Activated CD8-positive, alpha-beta memory T cell treated with anti-CD3 and anti-CD28 coated beads for 1 hour (primary cell): ENCODE measurements at places on chromosomes 7 and 10.
A peak's percentile ranks its signal among the peaks of the same experiment; 100 is the strongest.

DNA sequence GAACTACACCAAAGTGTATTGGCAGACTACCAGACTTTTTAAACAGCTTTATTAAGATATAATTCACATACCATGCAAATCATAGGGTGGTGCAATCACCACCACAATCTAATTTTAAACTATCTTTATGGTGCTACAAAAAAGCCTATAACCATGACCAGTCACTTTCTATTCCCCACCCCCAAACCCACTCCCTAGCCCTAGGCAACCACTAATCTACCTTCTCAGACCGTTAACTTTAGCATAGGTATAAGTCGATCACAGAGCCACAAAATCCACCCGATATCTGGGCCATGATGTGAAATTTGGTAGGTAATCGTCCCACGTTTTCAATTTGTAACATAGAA is 536 bp upstream of the POM121 start:
- DNase-seq, result no peak

- no peak for DNase-seq
Measured at GRCh38 chr7:108372618-108373017, 83.6 kb downstream of the NRCAM start.

DNA sequence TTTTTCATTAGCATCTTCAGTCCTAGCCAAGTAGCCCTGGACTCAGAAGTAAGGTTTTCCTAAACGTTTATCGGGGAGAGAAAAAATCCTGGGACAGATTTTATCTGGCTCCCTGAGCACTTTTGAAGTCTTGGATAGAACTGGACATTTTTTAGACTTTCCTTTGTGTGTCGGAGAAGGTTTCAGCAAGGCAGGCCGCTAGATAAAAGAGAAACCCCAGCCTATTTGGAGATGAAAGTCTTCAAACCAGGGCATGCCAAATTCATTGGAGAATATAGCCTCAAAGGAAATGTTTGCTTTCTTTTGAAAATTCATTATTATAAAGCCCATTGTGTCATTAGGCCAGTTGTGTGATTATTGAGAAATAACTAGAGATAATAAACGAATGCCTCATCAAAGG is 228.1 kb downstream of the BAMBI start:
- no peak for DNase-seq

DNA sequence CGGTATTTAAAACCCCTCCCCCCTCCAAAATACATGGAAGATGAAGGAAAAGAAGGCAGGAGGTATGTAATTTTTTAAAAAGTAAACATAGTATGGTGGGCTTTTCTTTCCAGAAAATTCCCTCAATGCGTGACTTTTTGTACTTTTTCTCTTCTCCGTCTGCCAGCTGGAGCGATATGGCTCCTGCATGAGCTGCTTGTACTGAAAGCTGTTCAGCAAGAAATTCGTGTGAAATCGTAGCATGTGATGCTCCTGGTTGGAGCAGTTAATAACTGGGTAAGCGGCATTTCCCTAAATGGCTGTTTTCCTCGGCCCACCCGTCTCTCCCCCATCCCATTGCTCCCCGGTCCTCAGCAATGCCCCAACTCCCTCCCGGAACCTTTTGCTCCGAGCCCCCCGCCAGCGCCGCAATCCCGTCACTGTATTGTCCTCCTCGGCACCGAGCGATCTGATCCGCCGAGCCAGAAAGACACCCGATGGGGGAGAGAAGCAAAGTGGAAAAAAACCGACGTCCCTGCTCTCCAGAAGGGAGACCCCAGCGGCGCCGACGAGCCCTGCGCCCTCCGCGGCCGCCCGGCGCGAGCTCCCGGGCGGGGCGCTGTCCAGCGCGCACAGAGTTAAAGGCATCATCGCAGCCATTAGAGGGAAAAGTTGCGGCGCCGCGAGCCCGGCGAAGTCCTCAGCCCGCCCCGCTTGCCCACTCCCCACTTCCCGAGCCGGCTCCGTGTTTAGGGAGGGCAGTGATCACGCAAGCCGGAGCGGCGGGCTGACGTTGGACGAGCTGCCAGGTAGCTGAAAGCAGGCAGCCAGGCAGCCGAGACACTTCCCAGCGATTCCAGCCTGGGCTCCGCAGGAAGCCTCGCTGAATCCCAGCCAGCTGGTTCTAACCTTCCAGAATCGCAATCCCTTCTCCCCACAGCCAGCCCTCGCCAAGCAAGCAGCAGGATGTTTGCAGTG is at the start of gene VSTM2A:
Gene VSTM2A, plus strand, starts transcription at position 707 of the 957 bp plus-strand sequence. CDS start 356 bp downstream, outside the sequence.
- no peak for DNase-seq

- DNase-seq, result no peak
Measured at GRCh38 chr10:86048571-86048970, 318.0 kb downstream of the GRID1 start.

DNA sequence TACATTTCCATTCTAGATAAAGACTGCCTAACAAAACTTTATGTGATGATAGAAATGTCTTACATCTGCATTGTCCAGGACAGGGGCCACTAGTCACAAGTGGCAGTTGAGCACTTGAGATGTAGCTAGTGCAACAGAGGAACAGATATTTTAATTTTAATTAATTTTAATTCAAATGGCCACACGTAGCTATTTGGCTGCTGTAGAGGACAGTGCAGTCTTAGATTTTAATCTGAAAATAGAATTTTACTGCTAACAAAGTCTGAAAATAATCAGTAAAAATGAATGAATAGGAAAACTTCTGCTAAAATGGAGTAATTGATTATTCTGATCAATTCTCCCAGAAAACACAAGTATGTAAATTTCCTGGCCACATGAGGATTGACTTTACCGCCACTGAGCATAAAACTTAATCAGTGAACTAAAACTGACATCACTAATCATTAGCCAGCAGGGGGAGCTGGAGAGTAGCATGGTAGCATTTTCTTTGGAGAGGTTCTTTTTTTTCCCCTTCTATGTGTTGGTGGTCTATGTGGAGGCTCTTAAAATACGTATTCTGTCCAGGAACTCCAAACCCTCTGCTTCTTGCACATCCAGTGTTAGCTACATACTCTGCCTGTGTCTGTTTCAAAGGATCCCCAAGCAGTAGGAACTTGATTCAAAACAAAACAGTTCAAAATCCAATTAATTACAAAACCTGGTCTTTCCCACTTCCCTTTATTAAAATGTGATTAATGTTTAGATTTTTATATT is 52.1 kb downstream of the TSPAN12 start:
- no peak for DNase-seq

- no peak for DNase-seq
Measured at GRCh38 chr7:121084748-121085336, 96.3 kb downstream of the CPED1 start.

DNA sequence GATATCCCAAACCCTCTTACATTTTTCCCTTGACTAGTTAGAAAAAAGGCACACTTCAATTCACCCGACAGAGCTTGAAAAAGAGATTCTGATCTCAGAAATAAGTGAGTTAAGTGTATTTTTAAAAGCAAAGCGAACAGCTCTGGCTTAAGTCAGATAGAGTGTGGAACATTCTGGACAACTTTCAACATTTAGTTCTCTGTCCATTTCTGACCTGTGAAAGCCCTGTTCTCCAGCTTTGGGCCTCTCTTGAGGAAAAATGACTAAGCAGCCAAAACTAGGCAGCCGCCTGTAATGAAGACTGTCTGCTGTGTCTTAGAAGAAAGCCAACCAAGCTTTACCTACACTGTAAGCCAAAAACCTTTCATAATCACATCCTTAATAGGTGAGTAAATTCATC is 50.5 kb downstream of the CDK6 start:
- DNase-seq, result no peak

DNA sequence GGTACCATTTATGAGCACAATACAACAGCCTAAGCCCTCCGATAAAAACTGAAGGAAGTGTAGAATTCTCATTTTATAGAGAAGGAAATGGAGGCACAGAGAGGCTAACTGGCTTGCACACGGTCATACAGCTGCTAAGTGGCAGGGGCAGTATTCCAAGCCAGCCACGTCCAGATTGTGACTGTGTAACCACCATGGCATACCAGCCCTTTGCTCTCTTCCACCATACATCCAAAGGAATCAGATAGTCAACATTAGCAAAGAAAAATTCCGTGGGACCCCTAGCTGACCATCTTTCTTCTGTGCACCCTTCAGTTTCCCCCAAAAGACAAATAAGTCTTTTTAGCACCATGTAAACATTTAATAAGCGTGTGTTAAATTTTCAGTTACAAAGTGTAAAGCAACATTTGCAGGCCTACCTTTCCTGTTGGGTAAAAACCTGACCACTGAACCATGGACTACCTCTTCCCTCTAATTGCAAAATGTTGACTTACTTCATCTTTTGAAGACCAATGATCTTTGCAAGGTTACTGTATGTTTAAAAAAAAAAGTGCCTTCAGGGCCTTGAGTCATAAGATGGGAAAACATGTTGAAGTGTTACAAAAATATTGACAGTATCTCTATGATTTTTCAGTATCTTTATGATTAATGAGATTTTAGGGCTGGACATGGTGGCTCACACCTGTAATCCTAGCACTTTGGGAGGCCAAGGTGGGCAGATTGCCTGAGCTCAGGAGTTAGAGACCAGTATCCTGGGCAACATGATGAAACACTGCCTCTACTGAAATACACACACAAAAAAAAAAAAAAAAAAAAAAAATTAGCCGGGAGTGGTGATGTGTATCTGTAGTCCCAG is 24.3 kb upstream of the PDZD8 start:
- no peak for DNase-seq

GRCh38 chr7:75993689-75994387 is 557 bp downstream of the TMEM120A start:
- DNase-seq, result no peak

GRCh38 chr10:5951167-5951711 is 26.1 kb downstream of the IL15RA start:
- no peak for DNase-seq

DNA sequence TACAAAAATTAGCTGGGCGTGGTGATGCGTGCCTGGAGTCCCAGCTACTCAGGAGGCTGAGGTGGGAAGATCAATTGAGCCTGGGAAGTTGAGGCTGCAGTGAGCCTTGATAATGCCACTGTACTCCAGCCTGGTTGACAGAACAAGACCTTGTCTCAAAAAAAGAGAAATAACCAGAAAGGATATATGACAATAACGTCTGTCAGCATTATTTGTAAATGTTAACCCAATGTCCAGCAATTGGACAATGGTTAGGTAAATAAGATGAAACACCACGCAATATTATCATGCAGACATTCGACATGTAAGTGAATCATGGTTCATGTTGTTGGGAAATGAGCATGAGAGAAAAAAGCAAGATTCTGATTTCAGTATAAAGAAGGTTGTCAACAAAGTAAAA is 44.6 kb upstream of the SEPHS1 start:
- no peak for DNase-seq

DNA sequence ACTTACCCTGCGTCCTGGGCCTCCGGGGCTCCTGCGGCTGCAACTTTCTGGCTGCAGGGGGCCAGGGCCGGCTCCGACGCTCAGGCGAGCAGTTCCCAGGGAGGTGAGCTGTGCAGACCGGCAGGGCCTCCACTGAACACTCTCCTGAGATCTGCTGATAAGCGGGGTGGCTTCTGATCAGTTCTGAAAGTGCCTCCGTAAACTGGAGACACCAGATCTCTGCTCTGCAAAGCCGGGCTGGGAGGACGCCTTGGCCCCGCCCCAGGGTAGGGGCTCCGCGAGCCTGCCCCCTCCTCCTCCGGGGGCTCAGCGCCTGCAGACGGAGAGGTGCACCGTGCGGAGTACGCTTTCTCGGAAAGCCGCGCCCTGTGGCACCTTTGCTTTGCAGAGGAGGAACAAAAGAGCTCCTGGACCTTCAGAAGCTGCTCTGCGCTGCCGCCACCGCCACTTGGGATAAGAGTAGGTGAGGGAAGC is 141.3 kb upstream of the VKORC1L1 start:
- no peak for DNase-seq

GRCh38 chr7:31828520-31828919 is 141.5 kb downstream of the PPP1R17 start:
- DNase-seq, result no peak

GRCh38 chr10:75108684-75109458 is 2.6 kb upstream of the SAMD8 start:
- DNase-seq, result no peak

GRCh38 chr7:55214707-55215106 is 150.4 kb upstream of the LANCL2 start:
- DNase-seq, result no peak

DNA sequence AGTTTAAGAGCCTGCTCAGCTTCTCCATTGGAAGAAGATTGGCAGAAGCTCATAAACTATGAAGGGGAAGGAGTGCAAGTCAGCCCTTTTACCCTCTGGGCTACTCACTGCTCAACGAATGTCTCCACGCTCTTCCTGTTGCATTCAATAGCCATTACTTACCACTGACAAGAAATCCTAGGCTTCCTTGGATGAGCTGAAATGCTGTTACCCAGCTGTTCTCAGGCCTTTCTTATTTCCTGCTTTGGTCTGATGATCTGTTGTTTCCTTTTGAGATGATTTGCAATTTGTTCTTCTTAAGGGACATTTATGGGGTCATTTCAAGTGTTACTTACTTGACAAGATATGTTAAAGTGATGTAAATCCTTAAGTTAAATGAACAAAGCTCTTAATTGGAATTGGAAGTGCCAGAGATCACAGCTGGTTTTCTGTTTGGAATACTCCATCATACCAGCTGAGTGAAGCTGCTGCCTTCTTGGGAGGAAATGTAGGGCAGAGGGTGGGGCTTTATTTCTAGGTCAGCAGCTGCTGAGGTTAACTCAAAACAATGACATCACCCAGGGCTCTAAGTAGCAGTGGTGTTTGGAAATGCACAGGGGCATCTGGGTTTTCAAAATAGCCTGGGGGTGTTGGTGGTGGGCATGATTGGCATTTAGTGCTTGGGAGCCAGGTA is 170.0 kb downstream of the PRKCQ start:
- DNase-seq, result peak; percentile 10

DNA sequence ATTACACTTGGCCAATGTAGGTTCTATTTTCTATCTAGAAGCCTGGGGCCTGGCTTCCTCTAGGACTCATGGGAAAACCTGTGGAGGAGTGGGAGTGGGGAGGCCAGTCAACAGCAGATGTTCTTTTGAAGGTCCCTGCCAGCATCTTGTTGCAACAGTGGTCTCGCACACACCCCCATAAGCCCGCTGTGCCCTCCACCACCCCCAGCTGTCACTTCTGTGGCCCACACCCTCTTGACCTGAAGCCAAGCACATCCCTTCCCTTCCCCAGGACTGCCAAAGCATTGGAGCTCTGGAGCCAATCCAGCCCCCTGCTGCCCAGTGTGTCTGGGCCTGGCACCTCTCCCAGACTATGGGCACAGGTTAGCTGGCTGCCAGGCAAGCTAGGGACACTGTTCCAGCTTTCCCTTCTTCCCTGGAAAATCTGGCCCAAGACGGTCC is 1.9 kb upstream of the STX1A start:
- no peak for DNase-seq

GRCh38 chr10:21317902-21318301 is 207.6 kb downstream of the SKIDA1 start:
- no peak for DNase-seq

GRCh38 chr10:132059760-132060508 is 5.8 kb upstream of the JAKMIP3 start:
- no peak for DNase-seq

- no peak for DNase-seq
Measured at GRCh38 chr7:158977981-158978380, 121.6 kb downstream of the DYNC2I1 start.
